Muscle of leg (tissue), 16 donors: ENCODE measurements at places on chromosomes 11 and 22.

DNA sequence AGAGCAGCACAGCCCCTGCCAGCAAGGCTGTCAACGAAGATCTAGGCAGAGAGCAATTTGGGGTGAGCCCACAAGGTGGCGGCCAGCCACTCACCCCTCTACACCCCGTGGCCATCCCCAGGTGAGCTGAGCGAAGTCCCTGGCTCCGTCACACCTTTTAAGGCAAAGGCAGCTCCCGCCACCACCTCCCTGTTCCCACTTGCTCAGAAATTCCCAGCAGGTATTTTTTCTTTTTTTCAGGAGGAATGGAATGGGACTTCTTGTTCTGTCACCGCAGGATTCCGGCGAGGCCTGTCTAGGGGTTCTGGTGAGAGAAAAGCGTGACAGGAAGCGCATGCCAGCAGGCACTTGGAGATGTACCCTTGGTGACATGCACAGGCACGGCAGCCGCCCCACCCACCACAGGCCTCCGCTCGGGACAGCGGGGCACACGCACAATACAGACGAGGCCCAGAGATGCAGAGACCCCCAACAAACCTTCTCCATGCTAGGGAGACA is 10.0 kb downstream of the RPL3 start:
- no peak for DNase-seq

- DNase-seq, result peak; percentile 58
These were observed 4.0 kb upstream of the RCOR2 start for GRCh38 chr11:63920939-63921417.

DNA sequence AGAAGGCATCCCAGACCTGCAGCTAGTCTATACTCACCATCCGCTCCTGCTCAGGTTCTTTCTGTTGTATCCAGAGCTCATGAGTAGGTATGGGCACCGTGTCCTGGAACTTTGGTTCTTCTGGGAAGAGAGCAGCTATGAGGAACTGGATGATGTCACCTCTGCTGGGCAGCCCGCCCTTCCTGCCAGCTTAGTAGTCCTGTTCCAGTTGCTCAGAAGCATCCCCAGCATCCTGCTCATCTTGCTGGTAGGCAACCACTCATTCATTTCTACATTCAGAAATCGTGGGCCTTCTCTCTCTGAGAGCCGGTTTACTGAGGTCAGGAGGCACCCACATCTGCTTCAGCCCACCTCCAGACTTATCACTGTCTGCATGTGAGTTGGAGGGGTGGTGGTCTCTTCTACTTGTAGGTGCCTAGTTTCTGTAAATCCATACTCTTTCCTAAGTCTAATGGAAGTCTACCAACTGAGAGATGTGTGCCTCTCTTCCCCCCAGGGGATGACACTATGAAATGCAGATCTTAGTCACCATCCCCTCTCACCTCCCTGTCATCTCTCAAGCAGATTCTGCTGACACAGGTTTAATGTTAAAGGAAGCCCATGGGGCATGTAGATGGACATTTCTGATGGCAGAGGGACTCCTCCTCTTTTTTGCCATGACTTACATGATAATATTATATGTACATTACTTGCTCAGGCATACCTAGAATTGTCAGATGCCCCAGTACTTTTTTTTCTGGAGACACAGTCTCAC is 29.6 kb upstream of the CCDC134 start:
- DNase-seq, result no peak

DNA sequence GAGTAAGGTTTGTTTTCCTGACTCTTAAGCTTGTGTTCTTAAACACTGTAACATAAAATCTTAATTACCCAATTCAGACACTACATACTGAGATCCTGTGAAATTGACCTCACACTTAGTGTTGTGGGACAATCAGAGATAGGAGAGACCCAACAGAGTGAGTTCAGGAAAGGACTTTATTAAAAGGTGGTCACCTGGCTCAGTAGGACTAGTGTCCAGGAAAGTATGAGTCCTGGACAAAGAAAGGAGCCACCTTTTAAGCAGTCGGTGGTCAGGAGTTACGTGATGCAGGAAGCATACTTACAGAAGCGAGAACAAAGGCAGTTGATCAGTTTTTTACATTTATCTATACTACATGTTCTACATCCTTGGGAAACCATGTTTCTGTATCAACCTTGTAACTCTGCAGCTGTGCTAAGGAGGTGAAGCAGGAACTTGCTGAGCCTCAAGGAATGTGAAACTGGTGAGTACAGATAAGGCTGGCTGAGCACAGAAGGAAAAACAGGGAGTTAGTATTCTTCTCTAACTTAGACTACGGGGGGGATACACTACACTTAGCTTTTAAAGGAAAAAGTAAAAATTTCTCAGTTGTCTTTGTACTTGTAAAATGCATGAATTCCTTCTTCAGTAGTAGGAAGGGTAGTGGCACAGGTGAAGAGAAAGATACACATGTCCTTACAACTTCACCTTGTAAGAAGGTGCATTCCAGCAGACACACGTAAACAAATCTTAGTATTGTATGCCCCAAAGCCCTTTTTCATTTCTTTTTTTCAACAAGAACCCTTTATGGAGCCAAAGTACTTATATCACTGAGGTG is 15.1 kb downstream of the OR51E1 start:
- DNase-seq, result no peak

GRCh38 chr11:114442536-114442935 is 3.3 kb downstream of the REXO2 start:
- DNase-seq, result no peak

DNA sequence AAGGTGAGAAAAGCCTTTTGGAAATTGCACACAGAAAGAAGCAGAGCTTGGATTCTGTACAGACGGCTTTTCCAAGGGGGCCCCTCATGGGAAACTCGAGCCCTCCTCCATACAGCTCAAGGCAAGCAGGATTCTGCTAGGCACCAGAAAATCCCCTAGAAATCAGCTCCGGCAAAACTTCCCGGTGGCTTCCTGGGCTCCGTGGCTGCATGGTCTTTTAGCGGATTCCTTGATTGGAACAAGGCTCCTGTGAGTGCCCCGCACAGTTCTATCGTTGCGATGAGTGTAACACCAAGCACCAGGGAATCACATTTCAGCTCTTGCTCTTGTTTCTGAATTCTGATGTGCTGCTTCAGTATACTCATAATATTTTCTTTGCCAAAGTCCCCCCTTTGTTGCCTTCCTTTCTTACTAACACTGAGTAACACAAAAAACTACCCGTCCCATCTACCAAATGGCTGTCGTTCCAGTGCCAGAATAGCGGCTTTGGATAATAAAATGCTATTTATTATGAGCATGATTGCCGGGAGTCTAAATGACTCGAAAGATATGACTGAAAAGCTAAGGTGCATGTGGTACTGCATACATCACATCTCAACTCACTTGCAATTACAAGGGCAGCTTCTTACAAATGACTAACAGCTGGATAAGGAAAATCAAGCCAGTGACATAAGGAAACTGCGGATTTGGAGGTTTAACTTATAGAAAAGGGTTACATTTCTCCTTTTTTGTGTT is 494.1 kb downstream of the DLG2 start:
- peak; percentile 41 for DNase-seq
